ENCODE measurements at places on chromosomes 4 and X. TPM values are rescaled to one million over a fixed set of nuclear protein-coding genes. Genes with fewer than 3 reads are reported as not detected.
A peak's percentile ranks its signal among the peaks of the same experiment; 100 is the strongest.

The MAGEA2B gene
- not detected for total RNA-seq

DNA sequence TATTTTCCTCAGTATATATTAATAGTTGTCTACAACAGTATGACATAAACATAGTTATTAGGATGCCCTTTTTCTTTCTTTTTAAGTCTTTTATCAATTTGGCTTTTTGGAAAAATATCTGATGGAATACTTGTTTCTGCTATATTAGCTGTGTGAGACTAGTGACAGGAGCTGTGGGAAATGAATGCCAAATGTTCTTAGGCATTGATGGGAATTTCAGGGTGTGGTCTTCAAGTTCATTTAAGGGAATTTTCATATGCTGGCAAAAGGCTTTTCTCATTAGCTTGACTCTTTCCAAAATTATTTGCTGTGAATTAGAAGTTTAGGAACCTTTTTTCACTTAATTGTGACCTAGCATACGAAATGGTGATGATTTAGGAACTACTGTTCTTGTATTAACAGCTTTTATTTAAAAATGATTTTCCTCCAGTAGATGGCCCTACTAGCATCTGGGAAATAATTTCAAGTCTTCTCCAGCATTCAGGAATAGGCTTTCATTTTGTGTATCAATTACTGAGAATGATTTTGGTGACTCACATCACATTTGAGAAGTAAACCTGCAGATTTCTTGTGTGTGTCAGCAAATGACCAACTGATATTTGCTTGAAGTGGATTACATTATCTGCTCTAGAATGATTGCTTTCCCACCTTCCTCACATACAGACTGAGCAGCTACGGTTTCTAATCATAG, 70.9 kb downstream of the HTT start:
- DNase-seq, result no peak

The AREG gene
- total RNA-seq, result 5.6 TPM

- no peak for DNase-seq
These were observed 28.5 kb downstream of the TRIM61 start for GRCh38 chr4:164948975-164949374.

GRCh38 chr4:13171292-13172057, 312.7 kb downstream of the RAB28 start:
- DNase-seq, result no peak

The CFAP47 gene
- 0.78 TPM for total RNA-seq

DNA sequence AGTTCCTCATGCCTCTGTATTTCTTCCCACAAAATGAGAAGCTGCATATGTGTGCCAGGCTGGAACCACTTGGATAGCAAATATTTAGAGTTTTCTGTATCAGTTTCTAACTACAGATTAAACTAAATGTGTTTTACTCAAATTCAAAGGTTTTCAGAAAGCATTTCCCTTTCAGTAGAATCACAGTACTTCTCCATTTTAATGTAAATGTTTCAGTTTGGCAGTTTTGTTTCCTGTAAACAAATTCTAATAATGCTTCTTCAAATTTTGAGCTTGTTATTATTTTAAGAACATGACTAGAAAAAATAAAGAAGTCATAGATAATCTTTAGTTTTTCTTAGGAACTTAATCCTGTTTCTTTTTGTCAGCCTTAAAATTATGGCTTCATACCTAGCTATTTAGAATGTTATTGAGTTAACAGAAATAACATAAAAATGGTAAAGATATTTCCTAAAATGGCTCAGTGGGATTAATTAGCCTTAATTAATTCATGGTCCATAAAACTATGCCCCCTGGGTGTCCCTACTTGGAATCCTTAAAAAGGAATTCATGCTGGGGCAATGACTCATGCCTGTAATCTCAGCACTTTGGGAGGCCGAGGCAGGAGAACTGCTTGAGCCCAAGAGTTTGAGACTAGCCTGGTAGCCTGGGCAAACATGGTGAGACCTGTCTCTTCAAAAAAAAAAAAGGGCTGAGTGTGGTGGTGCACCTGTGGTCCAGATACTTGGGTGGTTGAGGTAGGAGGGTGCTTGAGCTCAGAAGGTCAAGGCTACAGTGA, 83.8 kb upstream of the GPR34 start:
- no peak for DNase-seq

The PDZD4 gene
- 2.6 TPM for total RNA-seq

The RHOXF2 gene
- not detected for total RNA-seq

The STATH gene
- total RNA-seq, result not detected

DNA sequence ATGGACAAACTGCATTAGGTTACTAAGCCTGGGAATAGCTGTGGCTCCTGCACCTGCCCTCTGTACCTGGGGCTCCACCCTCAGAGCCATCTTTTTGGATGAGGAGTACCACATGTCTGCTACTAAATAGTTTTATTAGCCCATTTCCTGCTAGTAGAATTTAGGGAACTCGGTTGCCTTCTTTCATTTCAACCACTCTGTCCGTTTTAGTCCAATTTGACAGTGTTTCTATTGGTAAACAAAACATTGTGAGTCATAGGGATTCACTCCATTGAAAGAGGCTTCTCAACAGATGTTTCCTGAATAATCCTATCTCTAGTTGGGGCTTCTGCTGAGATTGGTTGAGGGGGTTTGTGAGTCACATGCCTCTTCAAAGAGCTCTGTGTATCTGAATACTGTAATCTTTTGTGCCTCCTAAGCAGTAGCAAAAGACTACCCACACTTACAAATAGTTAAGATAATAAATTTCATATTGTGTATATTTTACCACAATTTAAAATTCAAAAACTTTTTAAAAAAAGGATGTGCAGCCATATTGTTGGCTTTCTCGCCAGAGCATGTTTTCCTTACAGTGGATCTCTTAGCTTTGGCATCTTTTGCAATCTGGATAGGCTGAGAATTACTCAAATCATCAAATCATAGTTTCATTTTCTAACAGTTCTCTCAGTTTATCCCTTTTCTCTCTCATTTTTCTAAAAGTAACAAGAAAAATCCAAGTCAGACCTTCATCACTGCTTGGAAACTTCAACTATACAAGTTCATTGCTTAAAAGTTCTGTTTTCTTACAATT, 9.9 kb downstream of the FAM200B start:
- no peak for DNase-seq

GRCh38 chrX:13868591-13868990, 51.7 kb upstream of the GPM6B start:
- no peak for DNase-seq

- DNase-seq, result peak; percentile 14
These were observed 436.5 kb upstream of the FTHL17 start for GRCh38 chrX:31508338-31508737.

The LRBA gene
- total RNA-seq, result 50.1 TPM

- DNase-seq, result peak; percentile 26
These were observed 323.6 kb downstream of the BCOR start for GRCh38 chrX:39773923-39774773.

The GLRA3 gene
- total RNA-seq, result not detected

The MYOZ2 gene
- not detected for total RNA-seq

- no peak for DNase-seq
These were observed 17.0 kb downstream of the GASK1B start for GRCh38 chr4:158155656-158156356.

- DNase-seq, result no peak
These were observed 289.3 kb downstream of the BCOR start for GRCh38 chrX:39808471-39808917.

GRCh38 chrX:96721354-96721753, 36.7 kb downstream of the DIAPH2 start:
- no peak for DNase-seq

GRCh38 chrX:47584714-47585113, 2.5 kb downstream of the TIMP1 start:
- no peak for DNase-seq

DNA sequence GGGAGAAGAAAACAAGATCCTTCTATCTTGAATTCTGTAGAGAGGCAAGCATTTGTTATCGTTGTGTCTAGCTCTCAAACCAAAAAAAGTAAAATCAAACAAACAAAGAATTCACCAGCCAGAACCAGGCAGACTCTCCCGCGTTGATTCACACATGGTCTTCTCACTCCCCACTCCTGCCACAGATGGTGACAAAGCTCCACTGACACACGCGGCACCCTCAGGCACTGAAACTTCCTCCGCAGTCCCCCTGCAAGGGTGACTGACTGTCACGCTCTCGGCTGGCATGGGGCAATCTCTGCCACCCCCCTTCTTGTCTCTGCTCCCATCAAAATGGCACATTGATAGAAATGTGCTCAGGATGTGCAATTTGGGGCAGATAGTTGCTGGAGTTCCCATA, 304.9 kb downstream of the DHX15 start:
- no peak for DNase-seq

The FATE1 gene
- total RNA-seq, result not detected

- no peak for DNase-seq
These were observed 33.9 kb downstream of the TMPRSS11A start for GRCh38 chr4:67929426-67929825.

DNA sequence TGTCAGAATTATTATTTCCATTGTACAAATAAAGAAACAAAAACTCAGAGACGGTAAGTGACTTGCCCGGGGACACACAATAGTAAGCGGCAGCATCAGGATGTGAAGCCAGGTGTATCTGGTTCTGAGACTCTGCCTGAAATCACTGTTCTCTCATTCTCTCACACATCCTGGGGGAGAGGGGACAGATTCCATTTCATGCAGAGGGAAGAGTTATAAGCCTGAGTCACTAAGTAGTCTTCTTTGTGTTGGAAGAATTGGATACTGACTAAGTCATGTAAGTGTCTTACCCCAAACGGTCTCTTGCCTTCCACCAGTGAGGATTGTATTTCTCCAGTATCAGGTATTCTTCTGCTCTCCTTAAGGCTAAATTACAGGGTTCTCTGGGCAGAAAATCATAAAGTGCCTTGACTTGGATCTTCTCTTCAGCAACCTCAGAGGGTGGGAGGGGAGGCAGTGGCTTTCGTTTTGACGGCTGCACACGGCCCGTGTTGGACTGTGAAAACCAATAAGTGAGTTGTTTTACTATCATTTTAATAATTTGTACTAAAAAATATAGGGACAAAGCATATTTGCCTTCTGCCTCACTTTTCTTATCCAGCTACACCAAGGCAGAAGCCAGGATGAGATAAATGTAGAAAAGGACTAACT, 21.9 kb downstream of the TXK start:
- DNase-seq, result no peak

GRCh38 chr4:17128268-17128667, 229.8 kb upstream of the LDB2 start:
- DNase-seq, result no peak

GRCh38 chr4:123675567-123675966, 279.0 kb downstream of the SPRY1 start:
- DNase-seq, result no peak

DNA sequence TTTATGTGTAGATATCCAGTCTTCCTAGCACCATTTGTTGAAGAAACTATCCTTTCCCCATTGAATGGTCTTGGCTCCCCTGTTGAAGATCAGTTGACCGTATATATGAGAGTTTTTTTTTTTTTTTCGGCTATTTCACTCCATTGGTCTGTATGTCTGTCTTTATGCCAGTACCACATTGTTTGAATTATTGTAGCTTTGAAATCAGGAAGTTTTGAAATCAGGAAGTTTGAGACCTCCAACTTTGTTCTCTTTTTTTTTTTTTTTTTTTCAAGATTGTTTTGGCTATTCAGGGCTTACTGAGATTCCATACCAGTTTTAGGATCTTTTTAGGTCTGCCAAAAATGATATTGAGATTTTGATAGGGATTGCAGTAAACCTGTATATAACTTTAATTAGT, 4.3 kb upstream of the SCD5 start:
- no peak for DNase-seq

DNA sequence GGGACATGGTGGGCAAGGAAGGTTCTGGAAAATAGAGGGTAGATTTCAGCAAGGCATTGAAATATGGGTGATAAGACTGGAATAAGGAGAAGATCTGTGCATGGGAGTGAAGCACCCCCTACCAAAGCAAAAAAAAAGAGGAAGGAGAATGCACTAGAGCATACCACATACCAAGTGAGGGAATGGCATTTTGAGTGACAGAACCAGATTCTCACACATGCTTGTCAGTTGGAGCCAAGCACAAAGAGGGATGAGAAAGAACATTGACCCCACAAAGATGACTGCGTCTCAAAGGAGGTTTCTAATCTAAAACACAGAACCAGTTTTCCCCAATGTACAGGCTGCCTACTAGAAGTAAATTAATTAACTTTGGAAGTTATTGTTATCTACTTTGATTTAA, 140.3 kb upstream of the SMAD1 start:
- DNase-seq, result no peak

DNA sequence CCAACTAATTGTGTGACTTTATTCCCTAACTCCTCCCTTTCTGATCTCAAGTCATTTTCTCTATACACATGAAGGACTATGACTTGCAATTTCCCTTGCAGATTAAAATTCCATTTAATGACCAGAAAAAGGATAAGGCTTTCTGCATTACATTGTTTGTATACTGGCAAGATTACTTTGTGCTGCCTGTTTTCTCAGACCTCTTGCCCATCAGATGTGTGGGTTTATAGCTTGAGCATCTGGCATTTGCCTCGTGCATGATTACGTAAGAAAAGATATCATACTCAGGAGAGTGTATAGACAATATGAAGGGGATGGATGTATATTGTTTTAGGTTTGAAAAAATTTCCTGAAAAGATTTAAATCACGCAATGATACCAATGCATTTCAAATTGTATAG, 593.8 kb upstream of the SLIT2 start:
- no peak for DNase-seq

DNA sequence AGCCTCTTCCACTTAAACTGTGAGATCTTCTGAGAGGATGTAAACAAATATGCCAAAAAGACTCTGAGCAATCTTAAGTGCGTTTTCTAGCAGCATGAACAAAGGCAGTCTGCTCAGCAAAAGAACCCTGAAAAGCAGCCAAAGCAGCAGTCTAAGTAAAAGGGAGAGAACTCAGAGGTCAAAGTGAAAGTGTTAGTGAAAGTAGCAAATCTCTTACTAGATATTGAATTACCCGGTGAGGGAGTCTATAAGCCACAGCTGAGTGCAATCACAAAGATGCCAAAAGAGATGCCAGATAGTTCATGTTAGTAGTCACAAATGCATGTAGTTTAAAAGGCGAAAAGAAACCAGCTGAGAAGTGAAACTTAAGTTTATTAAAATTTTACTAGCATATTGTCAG, 7.9 kb upstream of the GNRHR start:
- no peak for DNase-seq

GRCh38 chr4:98204236-98204553, 57.0 kb upstream of the RAP1GDS1 start:
- no peak for DNase-seq

DNA sequence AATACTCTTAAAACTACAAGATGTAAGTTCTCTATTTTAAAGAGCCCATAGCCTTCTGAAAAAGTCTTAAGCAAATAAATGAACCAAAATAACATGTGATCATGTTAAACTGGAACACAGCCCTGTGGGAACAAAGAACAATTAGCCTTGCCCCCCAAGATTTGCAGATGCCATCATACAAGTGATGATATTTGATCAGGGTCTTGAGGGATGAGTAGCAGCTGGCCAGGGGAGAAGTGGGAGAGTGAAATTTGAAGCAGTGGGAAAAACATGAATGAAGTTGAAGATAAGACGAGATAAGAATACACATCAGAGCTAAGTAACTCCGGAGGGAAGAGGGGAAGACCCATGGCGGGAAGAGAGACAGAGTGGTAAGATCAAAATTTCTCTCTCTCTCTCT, 450.1 kb upstream of the FTHL17 start:
- DNase-seq, result no peak

All from body of pancreas (tissue), 4 donors.